CD4-positive, alpha-beta T cell treated with Interleukin-12 subunit alpha and Interleukin-12 subunit beta, for 1 hour (primary cell): ENCODE measurements at places on chromosomes 4 and X.

DNA sequence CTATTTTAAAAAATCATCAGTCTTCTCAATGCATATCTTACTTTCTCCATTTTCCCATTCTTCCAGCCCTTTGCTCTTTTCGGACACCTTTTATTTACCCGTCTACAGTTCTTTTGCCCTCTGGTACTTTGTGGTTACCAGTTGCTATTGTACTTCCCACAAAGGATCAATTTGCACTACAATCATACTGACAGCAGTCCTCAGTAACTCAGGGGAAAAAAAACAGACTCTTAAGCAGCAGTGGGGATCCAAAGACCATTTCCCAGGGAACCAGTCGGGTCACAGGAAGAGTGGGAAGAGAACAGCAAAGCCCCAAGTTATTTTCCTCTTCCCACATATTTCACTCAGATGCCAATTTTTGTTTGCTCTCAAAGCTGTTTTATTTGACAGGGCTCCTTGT lies 23.1 kb downstream of the DMD start:
- no peak for DNase-seq

DNA sequence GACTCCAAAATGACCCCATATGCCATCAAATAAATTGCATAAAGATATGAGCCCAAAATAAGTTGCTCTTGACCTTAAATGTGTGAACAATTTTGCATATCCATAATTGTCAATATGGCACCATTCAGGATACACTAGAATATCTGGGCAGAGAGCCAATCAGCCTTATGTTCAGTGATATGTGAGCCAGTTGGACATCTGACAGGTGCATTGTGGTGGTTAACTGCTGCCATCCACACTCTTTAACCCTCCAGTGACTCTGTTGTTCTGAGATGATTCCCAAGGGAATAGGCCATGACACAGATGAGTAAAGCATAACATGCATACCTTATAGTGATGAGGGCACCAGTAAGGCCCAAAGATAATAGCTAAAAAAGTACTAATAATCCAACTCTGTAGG lies 500.1 kb downstream of the PCDH18 start:
- no peak for DNase-seq

DNA sequence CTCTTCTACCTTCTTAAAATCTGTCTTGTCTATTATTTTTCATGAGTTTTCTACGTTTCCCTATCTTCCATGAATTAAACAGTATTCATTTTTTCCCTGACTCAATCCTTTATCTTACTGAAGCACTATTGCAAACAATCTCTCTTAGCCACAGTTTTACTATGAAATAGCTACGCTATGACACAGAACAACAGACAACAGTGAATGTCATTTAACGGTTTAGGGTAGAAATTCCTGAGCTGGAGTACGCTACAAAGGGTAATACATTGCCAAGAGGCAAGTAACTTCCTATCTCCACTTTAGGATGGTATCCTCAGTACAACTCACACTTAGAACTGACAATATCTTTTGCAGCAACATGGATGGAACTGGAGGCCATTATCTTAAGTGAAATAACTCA lies 552.6 kb downstream of the INPP4B start:
- no peak for DNase-seq

- no peak for DNase-seq
Observed at GRCh38 chrX:17377091-17377717, 2.2 kb downstream of the NHS start.

DNA sequence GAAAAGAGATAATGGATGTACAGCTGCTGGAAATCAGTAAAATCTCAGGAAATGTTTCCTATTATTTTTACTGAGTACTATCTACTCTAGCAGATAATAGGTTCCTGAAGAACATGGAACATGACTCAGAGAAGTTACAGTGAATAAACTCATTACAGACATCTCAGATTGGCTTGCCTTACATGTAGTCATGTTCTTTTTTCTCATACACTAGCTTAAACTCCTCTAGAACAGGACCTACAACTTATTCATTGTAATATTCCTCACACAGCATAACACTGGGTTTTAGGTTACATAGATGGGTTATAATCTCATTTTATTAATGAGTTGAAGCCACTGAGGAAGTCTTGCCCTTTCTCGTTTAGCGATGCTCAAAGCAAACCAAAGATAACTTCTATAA lies 86.9 kb upstream of the BMP2K start:
- DNase-seq, result no peak

- no peak for DNase-seq
Observed at GRCh38 chr4:27702730-27703431, 842.2 kb downstream of the STIM2 start.

- DNase-seq, result no peak
Observed at GRCh38 chrX:83759872-83760271, 101.1 kb upstream of the CYLC1 start.

- DNase-seq, result peak; percentile 84
Observed at GRCh38 chr4:75940692-75941253, at the start of gene NAAA. Gene NAAA, minus strand, starts transcription at chr4:75941013. Its CDS starts 64 bp downstream, at chr4:75940949.

GRCh38 chr4:143360838-143361625 lies 24.4 kb downstream of the GAB1 start:
- DNase-seq, result no peak
